ENCODE measurements at places on chromosomes 7 and 10.

DNA sequence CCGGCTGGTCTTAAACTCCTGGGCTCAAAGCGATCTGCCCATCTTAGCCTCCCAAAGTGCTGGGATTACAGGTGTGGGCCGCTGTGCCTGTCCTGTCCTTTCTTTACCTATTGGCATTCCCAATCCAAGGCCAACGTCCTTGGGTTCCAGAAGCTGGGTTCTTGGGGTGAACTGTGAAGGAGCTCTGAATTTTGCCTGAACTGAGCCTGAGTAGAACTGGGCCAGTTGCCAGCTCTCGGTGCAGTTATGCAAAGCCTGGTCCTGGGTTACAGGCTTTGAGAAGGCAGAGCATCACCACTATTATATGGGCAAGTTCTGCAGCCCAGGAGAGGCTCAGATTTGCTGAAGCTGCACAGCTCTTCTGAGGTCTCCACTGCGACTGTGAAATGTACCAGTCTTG, 24.6 kb upstream of the SH2D4B start:
- DNase-seq, result no peak

- no peak for DNase-seq
Measured at GRCh38 chr7:159093351-159093971, 51.2 kb downstream of the VIPR2 start.

- DNase-seq, result no peak
Measured at GRCh38 chr7:69827140-69827539, 228.9 kb downstream of the AUTS2 start.

DNA sequence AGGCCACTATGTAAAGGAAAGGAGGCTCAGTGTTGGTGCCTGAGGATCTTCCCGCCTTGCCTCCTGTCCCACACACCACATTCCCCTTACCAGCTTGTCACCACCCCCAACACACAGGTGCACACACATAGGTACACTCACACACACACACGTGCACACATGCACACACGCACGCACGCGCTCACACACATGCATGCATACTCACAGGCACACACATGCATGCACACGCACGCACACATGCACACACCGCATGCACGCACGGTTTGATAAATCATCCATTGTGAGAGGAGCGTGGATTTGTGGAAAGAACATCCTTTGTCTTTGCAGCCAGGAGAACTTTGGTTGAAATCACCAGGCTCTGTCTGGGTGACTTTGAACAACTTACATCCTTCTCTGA, 359.8 kb downstream of the FRMD4A start:
- no peak for DNase-seq

GRCh38 chr7:5472432-5473315, 49.0 kb upstream of the TNRC18 start:
- DNase-seq, result no peak

- DNase-seq, result no peak
Measured at GRCh38 chr10:4303045-4303444, 518.0 kb upstream of the KLF6 start.

GRCh38 chr10:1841759-1842158, 104.4 kb upstream of the ADARB2 start:
- DNase-seq, result no peak

DNA sequence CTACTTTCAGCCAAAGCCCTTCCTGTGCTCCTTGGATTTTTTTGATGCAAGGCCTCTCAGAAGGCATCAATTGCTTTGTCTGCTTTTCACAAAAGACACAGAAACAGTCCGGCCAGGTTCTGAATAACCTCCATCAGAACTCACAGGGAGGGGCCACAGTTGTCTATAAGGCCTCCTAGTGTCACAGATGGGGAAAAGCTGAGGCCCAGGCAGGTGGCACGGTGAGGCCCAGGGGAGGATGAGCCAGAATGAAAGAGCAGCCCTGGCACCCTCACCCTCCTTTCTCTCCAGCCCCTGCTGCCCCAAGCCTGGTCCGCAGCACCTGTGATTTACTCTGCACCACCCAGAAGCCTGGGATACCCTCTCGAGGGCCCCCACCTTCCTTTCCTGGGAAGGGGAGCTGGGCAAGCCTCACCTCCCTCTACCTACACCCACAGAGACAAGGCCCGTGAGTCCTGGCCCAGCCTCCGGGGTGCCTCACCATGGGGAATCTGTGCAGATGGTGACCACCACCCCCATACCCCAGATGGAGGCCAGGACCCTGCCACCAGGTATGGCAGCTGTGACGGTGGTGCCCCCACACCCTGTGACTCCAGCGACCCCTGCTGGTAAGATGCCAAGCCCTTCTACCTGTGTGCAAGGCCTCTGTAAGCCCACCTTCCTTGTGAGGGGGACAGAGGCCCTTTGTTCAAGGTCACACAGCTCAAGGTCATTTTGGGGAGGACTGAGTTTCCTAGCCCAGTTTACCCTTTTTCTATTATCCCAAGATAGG, 26.2 kb upstream of the ZNF467 start:
- peak; percentile 43 for DNase-seq

GRCh38 chr7:30306976-30307375, 22.6 kb downstream of the ZNRF2 start:
- DNase-seq, result no peak

DNA sequence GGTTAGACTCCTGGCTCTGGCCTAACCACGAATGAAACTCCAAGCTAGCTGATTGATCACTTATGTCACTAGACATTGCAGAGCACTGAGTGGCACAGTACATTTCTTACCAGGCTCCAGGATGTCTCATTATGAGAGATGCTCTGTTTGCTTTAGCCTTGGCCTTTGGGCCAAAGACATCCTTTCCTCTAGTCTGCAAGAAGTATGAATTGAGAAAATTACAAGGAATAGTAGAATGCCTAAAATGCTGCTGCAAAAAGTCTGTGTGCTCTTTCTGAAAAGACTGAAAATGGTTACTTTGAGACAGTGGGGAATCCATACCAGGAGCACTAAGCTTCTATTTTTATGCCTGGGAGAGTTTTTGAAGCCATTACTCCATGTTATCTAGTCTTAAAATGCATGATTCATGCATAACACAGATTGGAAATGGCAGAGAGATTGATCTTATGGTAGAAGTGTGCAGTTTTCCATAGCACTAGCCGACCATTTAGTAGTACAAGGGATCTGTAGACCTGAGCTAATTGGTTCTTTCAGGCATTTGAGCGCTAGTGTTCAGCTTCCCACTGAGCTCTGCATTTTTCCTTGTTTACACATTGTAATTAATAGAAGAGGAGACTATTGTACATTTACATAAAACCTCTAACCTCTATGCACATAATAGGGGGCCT, 303.8 kb downstream of the PRKG1 start:
- DNase-seq, result no peak

GRCh38 chr7:107742678-107743566, 1.0 kb upstream of the CBLL1 start:
- DNase-seq, result no peak

DNA sequence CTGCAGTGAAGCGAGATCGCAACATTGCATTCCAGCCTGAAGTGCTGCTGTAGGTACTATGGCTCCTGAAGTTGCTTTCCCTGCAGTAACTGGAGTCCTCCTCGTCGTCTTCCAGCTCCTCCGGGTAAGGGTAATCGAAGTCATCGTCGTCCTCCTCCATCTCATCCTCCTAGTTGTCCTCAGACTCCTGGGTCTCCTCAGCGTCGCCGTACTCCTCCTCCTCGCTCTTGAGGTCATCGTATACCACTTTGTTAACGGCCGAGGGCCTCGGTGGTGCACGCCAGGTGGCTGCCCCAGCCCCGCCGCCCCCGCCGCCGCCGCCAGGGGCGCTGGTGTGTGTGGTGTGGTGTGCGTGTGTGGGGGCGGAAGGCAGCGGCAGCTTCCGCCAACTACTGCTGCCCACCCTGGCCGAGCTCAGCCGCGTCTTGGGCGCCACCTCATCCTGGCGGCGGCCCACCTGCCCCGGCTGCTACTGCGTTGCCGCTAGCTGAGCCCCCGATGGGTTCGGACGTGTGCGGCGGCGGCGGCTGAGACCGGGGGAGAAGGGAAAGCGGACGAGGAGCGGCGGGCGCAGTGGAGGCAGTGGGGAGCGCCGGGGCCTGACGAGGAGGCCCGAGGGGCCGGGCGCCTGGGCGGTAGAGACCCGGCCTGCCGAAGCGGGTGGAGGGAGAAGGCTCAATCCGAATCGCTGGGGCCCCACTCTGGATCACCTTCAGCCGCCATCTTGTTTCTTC, 11.8 kb upstream of the ACBD5 start:
- peak; percentile 63 for DNase-seq

GRCh38 chr7:17402628-17403278, 104.3 kb downstream of the AHR start:
- no peak for DNase-seq

- DNase-seq, result no peak
Measured at GRCh38 chr10:100071529-100071928, 10.1 kb downstream of the CPN1 start.

GRCh38 chr10:83680470-83680891, 458.8 kb upstream of the GHITM start:
- no peak for DNase-seq

DNA sequence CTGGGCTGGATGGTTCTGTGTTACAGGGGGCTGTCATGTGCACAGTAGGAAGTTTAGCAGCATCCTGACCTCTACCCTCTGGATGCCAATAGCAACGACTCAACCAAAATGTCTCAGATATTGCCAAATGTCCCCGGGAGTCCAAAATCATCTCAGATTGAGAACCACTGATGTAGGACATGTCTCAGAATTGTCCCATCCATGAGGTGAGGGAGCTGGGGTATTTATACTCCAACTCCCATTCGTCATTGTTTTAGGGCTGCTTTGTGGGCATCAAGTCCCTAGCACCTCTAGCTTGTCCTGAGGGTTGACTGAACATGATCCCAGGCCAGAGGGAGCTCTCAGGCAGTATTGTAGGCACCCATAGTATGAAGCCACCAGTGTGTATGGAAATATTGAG, 25.2 kb upstream of the COMTD1 start:
- DNase-seq, result no peak
